Lower leg skin (tissue), 4 donors: ENCODE measurements at places on chromosomes 16 and 17. TPM values are rescaled to one million over a fixed set of nuclear protein-coding genes. Genes with fewer than 3 reads are reported as not detected.

- DNase-seq = no peak
Observed at GRCh38 chr17:41678411-41678906, 10.2 kb upstream of the EIF1 start.

DNA sequence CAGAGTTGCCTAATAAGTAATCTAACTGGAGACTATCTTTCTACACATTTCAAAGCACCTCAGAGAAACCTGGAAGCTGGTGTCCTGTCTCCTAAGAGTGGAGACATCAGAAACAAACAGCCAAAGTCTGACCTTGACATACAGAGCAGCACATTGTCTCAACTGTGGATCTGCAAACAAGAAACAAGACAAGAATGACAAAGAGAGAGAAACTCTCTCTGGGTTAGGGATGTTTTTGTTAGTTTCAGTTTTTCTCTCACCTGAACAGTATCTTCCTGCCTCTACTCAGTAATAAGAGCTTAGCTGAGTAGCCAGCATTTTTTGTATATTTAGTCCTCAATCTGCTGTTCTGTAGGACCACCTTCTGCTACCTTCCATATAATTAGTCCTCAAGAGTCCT is 8.9 kb downstream of the ZNF597 start:
- no peak for DNase-seq

DNA sequence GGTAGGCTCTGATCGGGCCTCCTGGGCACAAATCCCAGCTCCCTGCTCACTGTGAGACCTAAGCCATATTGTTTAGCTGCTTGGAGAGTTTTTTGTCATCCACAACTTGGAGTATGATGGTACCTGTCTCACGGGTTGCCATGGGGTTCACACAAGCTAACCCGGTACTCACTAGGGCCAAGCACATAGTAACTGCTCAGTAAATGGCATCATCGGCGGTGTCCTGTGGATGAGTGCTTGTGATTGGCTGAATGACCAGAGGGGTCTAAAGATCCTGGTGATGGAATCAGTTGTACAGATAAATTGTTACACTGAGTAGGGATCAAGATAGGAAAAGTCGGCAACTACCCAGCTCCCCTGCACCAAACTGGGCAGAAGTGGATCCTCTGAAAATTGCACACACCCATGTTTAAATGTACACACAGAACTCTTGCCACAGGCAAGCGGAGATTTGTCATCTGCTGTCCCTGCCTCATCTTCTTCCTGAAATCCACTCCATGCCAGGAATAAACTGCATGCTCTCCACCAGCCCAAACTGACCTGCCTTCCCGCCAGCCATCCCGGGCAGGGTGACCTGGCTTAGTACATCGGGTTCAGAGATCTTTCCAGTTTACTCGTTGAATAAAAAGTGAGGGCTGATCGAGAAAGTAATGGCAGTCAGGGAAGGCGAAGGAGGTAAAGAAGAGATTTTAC is 6.5 kb downstream of the MAPT start:
- no peak for DNase-seq

C16orf86 gene
- total RNA-seq = 6.7 TPM

ZSCAN10 gene
- total RNA-seq = not detected

DNA sequence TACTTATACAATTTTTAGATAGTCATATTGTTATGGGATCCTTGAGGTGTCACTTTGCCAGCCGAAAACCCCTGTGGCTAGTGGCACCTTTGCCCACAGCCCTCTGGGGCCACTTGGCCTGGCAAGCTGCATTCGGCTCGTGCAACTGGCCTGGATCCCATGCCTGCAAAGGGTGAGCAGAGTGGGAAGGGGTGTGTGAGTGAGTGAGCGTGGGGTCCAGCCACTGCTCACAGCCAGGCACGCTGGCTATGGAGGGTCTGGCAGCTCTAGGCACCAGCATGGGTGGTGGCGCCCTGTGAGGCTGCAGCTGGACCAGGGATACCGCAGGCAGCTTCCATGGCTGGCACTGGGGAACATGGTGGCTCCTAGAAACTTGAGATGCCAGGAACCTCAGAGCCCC is 49.0 kb downstream of the ESRP2 start:
- DNase-seq = no peak

DNA sequence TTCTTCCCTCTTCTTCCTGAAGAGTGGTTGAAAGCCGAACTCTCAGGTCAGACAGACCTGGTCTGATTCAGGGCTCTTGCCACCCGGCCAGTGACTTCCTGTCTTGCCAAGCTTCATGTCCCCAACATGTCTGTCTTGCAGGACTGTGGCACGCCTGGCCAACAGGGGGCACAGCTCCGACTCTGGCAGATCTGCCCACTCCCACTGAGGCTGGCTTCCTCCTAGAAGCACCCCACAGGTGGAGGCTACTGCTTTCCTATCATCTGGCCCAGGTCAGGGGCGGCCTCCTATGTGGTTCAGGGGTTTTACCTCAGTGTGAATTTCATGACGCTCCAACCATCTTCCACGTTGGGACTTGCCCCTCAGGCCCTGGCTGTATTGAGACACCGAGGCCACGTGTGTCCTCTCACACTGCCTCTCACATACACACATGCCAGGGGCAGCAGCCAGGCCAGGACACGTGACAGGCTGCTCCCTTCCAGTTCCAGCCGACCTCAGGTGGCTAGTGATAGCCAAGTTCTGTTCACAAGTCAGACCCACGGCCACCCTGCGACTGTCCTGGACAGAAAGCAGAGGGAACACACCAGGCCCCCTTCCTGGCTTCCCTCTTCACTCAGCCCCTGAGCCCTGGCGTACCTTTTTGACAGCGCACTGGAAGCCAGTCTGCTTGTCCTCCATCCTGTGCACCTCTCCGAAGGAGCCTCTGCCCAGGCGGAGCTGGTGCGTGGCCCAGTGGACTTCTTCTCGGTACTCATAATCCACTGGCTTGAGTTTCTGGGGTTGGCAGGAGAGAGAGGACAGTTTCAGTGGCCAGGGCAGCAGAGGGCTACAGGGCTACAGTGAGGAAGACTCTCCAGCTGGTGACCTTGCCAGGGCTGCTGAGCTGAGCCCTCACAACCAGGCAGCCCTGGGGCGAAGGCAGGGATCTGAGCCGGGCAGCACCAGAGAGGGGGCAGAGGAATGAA is 22.6 kb upstream of the SPATA32 start:
- DNase-seq = peak; percentile 46

GRCh38 chr16:2398520-2398919 is 30.7 kb upstream of the CCNF start:
- no peak for DNase-seq

TMEM114 gene
- not detected for total RNA-seq

TCAP gene
- not detected for total RNA-seq

DNA sequence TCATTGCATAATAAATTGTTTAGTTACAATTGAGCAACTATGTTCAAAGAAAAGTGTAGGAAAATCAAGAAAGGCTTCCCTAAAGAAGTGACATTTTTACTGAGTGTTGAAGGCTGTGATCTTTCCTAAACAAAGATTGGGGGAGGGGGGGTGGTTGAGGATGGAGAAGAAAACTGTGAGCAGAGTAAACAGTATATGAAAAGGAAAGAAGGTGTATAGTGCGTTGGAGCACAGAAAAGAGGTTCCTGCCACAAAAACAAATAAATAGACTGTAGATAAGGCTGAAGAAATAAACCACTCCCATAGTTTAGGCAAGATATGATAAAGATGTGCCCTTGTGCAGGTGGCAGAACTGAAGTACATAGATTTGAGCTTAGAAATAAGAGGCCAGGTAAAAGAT is 8.5 kb downstream of the ABCA10 start:
- no peak for DNase-seq

SUZ12 gene
- 14.7 TPM for total RNA-seq

GRCh38 chr16:57264950-57265371 is 19.5 kb downstream of the PLLP start:
- DNase-seq = peak; percentile 38

GRCh38 chr16:56041556-56042140 is 149.6 kb upstream of the GNAO1 start:
- DNase-seq = no peak

SLC13A2 gene
- 13.2 TPM for total RNA-seq

- peak; percentile 84 for DNase-seq
Observed at GRCh38 chr17:16915752-16916556, 56.0 kb downstream of the TNFRSF13B start.

- no peak for DNase-seq
Observed at GRCh38 chr16:57803134-57803990, 1.1 kb upstream of the KIFC3 start.

MKS1 gene
- total RNA-seq = 17.3 TPM

DNA sequence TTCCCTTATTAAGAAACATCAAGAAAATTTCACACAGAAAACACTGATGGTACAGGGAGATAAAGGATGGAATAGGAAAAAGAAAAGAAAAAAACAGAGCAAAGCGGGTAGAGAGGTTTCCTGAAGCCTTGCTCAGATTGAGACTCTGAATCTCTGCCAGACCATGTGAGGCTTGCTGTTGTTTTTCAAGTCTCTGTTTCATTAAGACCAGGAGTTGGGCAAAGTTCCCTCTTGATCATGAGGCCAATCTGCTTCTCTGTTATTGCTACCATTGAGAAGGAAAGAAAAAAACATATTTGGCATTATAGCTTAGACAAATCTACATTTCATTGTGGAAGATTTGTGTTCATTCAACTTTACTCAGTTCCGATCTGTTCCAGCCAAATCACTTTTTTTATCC is 201.6 kb upstream of the SOX9 start:
- DNase-seq = no peak

DNA sequence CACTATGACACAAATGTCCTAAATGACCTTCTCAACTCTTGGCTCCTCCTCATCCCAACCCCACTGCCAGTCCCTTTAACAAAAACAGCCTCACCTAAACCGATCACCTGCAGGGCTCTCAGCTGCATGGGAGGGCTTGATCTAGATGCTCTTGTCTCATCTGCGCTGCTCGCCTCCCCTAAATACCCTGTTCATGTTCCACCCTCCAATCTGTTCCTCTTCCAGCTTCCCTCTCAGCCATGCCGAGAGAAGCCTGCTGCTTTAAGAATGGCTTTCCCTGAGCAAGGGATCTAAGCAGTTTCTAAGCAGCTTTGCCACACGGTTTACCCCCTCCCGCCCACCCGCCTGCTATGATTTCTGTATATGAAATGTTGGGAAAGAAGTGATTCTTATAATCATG is 23.7 kb downstream of the PIPOX start:
- no peak for DNase-seq

DNA sequence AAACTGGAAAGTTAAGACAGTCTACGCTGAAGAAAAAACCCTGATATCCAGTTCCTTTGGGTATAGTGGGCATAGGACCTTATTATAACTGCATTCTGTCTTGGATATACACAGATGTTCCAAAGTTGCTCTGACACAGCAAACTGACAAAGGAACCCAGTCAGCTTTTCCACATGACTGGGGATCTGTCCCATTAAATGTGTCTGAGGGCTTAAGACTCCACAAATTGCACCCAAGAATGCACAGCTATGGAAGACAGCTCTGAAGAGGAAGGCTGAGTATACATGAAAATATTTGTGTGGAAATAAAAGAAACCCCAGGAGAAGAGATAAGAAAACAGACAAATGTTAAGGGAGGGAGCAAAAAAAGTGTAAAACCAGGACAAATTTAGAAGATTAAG is 114.1 kb downstream of the SPAG9 start:
- DNase-seq = no peak

GRCh38 chr17:19414396-19415280 is 3.6 kb downstream of the RNF112 start:
- DNase-seq = no peak

DNA sequence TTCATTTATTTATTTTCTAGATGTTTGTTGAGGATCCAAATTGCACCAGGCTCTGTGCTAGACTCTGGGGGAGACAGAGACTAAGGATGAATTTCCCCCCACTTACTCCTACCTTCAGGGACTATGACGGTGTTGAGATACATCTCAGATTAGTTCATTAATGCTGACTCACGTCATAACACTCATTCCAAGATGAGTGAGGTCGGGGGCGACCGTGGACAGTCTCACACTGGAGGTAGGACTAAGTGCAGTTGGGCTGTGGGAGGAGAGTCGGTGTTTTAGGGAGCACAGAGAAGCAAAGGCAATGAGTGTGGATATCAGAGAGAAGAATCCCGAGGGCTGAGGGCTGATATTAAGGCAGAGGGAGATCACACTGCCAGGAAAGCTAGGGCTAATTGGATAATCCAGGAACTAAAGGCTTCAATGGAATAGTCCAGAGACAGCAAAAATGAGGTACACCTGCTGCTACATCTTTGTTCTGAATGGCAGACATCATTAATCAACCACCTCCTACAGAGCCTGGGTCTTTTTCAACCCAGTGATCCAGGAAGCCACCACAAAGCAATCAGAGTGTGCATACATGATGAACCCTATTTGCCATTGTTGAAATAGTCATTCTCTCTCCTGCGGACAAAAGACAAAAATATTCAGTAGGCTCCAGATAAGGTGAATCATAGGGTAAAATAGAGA is 38.6 kb upstream of the CACNG4 start:
- no peak for DNase-seq

DNA sequence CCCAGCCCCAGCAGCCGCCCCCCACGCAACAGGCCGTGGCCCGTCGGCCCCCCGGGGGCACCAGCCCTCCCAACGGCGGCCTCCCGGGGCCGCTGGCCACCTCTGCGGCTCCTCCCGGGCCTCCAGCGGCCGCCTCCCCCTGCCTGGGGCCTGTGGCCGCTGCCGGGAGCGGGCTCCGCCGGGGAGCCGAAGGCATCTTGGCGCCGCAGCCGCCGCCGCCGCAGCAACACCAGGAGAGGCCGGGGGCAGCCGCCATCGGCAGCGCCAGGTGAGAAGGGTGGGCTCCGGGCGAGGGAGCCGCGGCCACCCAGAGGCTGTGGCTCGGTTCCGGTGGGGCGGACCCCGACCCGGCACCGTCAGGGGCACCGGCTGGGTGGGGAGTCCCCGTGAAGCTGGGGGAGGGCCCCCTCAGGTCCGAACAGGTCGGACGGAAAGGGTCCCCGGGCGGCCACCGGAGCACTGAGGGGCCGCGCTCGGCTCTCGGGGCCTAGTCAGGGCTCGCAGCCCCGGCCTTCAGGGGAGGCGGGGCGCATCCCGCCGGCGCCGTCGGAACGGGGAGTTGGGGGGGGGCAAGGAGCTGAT is 583 bp downstream of the ATXN2L start:
- DNase-seq = no peak

GRCh38 chr16:4328046-4328781 is 12.3 kb downstream of the GLIS2 start:
- peak; percentile 95 for DNase-seq

- no peak for DNase-seq
Observed at GRCh38 chr16:12152740-12153139, 176.2 kb downstream of the SNX29 start.
